Fibroblast of lung (primary cell): ENCODE measurements at places on chromosomes 16 and 17.
A peak's percentile ranks its signal among the peaks of the same experiment; 100 is the strongest.

- DNase-seq = peak; percentile 67
These were observed 68.0 kb downstream of the CNTNAP4 start for GRCh38 chr16:76345163-76345661.

GRCh38 chr17:20156196-20157000 lies 147.2 kb downstream of the SPECC1 start:
- peak; percentile 49 for DNase-seq

DNA sequence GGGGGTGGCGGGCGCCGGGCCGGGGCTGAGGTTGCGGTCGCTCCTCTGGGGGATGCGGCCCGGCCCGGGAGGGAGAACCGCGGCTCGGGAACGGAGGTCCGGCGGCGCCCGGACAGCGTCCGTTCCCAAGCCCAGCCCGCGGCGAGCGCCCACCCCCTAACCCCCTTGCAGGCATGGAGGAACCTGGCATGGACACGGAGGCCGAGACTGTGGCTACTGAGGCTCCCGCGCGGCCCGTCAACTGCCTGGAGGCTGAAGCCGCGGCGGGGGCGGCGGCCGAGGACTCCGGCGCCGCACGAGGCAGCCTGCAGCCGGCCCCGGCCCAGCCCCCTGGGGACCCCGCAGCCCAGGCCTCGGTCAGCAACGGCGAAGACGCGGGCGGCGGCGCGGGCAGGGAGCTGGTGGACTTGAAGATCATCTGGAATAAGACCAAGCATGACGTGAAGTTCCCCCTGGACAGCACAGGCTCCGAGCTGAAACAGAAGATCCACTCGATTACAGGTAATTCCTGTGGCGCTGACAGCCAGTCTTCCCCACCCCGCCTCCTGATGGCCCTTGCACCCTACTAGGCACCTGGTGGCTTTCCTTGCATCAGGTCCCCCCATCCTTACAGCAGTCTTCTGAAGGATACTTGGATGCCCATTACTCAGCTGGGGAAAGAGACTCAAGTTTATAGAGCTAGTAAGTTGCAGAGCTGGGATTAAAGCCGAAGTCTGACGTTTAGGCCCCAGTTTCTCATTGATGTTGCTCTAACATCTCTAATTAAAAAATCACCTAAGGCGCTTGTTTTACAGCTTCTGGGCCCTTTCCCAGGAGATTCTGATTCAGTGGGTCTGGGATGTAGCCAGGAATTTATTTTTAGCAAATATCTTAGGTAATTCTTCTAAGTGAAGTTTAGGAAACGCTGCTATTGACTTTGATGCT lies 514 bp downstream of the UBFD1 start:
- peak; percentile 36 for DNase-seq

- no peak for DNase-seq
These were observed at the start of gene HID1 for GRCh38 chr17:74972107-74972972. Gene HID1, minus strand, starts transcription at chr17:74972759. Its CDS starts 103 bp downstream, at chr17:74972656.

DNA sequence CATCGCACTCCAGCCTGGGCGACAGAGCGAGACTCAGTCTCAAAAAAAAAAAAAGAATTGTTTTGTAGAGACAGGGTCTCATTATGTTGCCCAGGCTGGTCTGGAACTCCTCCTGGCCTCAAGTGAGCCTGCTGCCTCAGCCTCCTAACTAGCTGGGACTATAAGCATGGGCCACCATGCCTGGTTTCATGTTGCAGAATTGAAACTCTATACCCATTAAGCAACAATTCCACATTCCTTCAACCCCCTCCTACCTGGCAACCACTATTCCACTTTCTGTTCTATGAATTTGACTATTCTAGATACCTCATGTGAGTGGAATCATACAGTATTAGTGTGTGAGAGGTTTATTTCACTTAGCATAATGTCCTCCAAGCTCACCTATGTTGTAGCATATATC lies 24.5 kb downstream of the RNF135 start:
- DNase-seq = no peak

GRCh38 chr16:85601730-85602401 lies 11.3 kb upstream of the GSE1 start:
- no peak for DNase-seq

GRCh38 chr16:57825298-57826044 lies 23.2 kb upstream of the KIFC3 start:
- no peak for DNase-seq

DNA sequence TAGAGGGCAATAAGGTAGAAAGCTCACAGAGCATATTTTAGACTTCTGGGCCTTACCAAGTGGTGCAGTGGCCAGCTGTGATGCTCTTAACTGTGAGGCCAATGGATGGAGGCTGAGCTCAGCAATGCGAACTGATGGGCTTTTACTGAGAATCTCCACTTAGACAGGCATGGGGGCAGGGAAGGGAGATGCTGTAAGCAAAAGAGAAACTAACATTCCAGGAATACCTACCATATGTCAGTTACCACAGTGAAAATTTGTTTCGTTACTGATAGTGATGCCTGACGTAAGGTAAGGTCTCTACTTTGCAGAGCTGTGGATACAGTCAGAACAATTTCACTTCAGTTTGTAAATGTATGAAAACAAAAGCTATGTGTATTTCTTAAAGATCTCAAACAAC lies 250.6 kb upstream of the ZFHX3 start:
- peak; percentile 21 for DNase-seq

GRCh38 chr17:7436556-7437368 lies 1.5 kb downstream of the TMEM102 start:
- DNase-seq = peak; percentile 72

- DNase-seq = no peak
These were observed 39.3 kb upstream of the TOB1 start for GRCh38 chr17:50905460-50905803.

DNA sequence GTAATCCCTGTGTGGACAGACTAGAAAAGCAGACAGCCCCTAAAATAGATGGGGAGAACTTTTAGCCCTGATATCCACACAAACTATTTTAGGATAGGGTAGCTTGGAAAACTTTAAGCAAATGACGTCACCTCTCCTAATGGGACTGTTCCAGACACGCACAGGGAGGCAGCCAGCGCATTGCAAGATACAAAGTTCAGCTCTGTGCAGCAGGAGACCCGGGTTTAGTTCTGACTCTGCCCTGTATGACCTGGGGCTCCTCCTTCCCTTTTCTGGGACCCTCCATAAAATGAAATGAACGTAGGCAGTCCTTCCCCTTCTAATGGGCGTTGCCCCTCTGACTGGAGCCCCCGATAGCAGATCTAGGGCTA lies 6.3 kb downstream of the ZNF689 start:
- DNase-seq = no peak

DNA sequence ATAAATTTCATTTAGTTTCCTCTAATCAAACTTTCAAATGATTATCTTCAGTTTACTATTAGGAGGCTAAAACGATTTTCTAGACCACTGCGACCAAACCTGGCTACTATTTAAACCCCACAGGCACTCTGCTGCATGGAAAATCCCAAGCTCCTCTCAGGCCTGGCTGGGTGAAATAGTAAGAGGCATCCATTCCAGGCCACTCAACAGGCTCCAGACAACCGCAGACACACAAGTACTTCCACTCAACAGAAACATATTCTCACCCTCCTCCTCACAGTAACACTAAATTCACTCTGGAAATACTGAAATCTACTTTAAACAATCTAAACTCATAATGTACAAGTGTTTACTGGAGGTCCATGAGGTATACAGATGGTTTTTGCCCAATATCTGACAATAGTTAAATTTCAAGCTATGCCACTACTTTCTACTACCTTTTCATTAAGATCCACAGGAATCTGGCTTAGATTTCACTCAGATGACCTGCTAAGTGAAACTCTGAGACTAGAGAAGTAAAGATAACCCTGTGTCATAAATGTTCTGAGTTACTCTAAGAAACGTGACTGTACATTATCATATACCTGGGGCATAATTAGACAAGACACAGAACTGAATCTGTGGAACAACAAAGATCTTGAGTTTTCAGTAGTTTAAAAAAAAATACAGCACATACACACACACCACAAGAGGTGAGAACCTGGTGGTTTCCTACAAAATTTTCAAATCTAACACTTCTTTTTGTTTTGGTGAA lies 10.4 kb downstream of the VPS53 start:
- peak; percentile 59 for DNase-seq

GRCh38 chr17:64783031-64783461 lies 120.9 kb upstream of the SMURF2 start:
- DNase-seq = no peak

- DNase-seq = no peak
These were observed 335.2 kb downstream of the SEC14L1 start for GRCh38 chr17:77476006-77476405.

- no peak for DNase-seq
These were observed 15.9 kb upstream of the RFWD3 start for GRCh38 chr16:74682556-74682955.

DNA sequence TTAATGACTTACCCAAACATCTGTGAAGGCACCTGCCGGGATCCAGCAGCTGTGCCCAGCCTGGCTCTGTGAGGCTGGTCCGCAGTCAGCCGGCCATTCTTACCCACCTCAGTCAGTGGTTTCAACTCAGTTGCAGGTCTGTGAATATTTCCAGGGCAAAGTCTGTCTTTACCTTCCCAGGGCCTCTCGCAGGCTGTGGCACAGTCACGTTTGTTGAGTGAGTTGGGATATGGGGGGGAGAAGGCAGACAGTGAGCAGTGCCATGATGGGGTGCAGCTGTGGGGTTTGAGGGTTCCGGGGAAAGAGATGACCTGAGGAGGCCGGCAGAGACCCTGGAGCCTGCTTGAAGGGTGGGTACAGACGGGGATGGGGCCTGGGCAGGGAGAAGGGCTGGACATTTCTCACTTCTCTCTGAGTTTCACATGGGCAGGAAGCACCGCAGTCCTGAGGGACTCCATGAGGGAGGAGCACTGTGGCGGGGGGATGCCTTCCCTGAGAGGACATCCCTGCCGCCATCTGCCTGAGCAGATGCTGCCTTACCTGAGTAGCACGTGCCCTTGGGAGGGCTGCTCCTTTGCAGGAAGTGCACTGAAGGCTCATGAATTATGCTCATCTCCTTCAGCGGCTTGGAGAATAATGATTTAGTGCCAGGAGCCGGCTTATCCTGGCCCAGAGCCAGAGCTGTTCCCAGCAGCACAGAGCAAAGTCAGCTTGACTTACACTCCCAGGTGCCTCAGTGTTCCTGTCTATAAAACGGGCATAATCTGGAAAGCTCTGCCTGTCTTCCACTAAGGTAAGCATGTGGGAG lies 48.1 kb downstream of the KSR1 start:
- no peak for DNase-seq

GRCh38 chr16:65218348-65218747 lies 96.5 kb upstream of the CDH11 start:
- no peak for DNase-seq

- DNase-seq = no peak
These were observed 410.1 kb downstream of the NPIPA8 start for GRCh38 chr16:17926461-17926860.

- peak; percentile 51 for DNase-seq
These were observed 17.2 kb downstream of the TMEM114 start for GRCh38 chr16:8572919-8573724.

- DNase-seq = no peak
These were observed 89.8 kb downstream of the HIC1 start for GRCh38 chr17:2144701-2145100.

GRCh38 chr16:55605754-55606336 lies 39.4 kb downstream of the CAPNS2 start:
- DNase-seq = peak; percentile 22

DNA sequence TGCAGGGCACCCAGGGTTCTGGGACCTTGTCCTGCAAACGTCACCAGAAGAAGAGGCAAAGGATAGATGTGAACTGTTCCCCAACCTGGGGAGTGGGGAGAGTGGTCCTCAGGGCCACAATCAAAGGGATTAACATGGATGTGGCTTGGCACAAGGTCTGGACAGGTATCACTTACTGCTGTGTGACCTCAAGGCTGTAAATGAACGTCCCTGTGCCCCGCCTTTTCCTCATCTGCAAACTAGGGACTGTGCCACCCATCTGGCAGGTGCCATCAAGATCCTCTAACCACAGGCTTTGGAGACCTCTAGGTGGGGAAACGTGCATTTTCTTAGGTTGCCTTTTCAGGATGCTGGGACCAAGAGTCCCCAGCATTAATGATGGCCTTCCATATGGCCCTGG lies 25.1 kb downstream of the SLC5A10 start:
- no peak for DNase-seq

DNA sequence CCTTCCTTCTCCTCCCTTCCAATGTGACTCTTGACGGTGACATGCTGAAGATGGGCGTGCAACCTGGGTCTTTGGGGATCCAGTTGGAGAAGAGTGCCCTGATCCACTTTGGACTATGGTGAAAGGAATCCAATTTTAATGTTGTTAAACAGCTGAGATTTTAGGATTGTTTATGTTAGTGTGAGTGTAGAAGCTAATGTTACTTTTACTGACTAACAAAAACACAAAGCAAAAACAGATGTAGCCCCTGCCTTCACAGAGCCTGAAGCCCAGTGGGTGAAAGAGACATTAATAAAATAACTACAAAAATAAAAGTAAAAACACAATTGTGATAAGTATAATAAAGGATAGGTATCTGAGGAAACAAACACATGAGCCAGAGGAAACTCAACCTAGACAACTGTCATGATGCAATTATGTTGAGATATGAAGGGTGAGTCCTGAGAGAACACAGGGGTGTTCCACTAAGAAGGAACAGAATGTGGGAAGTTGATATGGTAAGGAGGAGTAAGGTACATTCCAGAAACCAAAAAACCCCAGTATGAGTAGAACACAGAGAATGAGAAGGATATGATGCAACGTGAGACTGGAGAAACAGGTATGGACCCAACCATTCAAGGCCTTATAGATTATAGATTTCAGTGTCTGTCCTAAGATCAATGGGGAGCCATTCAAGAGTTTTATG lies 115.1 kb upstream of the PMFBP1 start:
- no peak for DNase-seq
